ENCODE measurements at places on chromosomes 3 and 15.
A peak's percentile ranks its signal among the peaks of the same experiment; 100 is the strongest.

DNA sequence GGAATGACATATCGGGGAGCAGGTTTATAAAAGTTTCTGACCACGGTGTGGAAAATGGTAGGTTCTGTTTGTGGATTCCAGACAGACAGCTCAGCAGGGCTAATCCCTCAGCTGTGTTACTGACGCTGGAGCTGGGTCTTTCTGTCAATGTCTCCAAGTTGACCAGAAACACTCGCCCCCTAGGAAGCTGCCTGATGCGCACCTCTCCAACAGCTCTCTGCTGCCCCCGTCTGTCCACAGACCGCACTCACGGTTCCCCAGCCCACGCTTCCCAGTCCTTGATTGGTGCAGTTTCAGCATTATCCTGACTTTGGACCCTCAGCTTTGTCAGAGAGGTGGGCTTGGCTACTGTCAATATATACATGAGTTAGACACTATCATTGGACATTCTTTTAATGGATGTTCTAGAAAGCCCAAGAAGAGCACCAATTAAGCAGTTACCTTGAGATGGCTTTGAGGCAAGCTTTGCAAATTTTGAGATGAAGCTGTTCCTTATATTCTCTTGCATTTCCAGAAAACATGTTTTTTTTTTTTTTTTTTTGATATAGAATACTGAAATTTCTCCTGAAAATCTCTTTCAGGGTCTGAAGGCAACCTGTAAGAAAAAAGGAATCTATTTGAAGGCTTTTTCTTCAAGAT is 98.9 kb upstream of the TBC1D5 start:
- DNase-seq, result peak; percentile 64

DNA sequence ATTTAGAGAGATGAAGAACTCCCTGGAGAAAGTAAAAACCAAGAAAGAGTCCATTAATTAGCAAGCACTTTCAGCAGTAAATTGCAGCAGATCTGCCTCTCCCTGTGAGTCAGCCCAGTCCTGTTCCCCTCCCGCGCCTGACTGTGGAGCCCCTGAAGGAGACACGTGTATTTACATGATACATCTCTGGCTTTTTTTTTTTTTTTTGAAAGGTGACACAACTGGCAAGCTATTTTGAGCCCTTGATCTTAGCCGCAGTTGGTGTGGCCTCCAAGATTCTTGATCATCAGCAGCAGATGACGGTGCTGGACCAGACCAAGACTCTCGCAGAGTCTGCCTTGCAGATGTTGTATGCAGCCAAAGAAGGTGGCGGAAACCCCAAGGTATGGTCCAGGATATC is 271.8 kb upstream of the TPM1 start:
- no peak for DNase-seq

DNA sequence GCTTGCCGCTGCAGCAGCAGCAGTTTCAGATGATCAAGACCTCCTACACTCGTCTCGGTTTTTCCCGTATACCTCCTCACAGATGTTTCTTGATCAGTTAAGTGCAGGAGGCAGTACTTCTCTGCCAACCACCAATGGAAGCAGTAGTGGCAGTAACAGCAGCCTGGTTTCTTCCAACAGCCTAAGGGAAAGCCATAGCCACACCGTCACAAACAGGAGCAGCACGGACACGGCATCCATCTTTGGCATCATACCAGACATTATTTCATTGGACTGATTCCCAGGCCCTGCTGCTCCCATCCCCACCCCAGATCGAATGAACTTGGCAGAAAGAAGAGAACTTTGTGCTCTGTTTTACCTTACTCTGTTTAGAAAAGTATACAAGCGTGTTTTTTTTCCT is 17.6 kb downstream of the CALML4 start:
- DNase-seq, result no peak

DNA sequence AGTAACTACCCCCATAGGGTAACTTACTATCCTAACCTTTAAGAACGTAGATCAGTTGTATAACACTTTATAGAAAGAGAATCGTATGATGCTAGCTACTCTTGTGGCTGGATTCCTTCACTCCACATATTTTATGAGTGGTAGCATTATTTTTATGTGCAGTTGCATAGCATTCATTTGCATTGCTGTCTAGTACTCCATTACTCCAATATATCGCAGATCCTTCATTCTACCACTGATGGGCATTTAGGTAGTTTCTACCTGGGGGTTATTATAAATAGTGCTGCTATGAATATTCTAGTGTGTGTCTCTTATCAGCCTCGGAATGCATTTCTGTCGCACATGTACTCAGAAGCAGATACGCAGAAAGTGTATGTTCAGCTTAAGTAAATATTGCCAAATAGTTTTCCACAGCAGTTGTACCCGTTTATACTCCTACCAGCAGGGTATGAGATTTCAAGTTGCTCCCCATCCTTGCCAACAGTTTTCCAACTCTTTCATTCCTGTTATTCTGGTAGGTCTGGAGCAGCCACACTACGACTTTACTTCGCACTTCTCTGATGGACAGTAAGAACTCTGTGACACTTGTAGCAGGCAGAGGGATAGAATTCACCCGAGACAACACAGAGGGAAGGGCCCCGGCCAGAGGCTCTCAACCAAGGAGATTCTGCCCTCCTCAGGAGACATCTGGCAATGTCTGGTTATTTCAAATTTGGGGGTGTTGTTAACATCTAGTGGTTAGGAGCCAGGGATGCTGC is 9.8 kb upstream of the VGLL4 start:
- no peak for DNase-seq
